ENCODE measurements at places on chromosomes 7 and 10. TPM values are rescaled to one million over a fixed set of nuclear protein-coding genes. Genes with fewer than 3 reads are reported as not detected.

CD36 gene
- total RNA-seq: 1.7 TPM

GRCh38 chr10:50417886-50418830, 166.8 kb upstream of the ASAH2 start:
- DNase-seq: peak; percentile 53

SPAG6 gene
- not detected for total RNA-seq

- DNase-seq: peak; percentile 75
Measured at GRCh38 chr7:75639071-75639885, 99.5 kb downstream of the HIP1 start.

GRCh38 chr7:5408777-5409176, 14.9 kb downstream of the TNRC18 start:
- no peak for DNase-seq

IFIT1B gene
- not detected for total RNA-seq

- DNase-seq: no peak
Measured at GRCh38 chr10:101595591-101596433, 7.7 kb downstream of the DPCD start.

GRCh38 chr10:69629897-69630650, at the start of gene FAM241B:
Gene FAM241B, plus strand, starts transcription at chr10:69630247. Its CDS starts 1,497 bp downstream, at chr10:69631744.
- peak; percentile 82 for DNase-seq

GRCh38 chr10:123997486-123998196, 95.8 kb downstream of the CHST15 start:
- no peak for DNase-seq

DNA sequence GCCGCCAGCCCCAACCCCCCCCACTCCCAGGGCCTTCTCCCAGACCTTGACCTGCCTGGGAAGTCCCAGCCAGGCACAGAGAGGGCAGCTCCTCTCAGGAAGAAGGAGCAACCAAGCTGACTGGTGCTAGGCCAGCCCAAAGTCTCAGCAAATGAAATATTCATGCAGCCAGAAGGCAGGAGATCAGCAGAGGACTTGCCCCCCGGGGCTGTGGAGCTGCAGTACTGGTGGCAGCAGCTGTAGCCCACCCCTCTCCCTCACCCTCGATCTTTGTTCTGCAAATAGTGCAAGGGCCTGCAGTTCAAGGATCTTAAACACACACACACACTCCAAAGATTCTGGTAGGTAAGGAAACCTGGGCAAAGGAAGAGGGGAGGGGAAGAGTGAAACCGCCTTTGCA, 3.5 kb upstream of the SRRM3 start:
- DNase-seq: peak; percentile 63

DNA sequence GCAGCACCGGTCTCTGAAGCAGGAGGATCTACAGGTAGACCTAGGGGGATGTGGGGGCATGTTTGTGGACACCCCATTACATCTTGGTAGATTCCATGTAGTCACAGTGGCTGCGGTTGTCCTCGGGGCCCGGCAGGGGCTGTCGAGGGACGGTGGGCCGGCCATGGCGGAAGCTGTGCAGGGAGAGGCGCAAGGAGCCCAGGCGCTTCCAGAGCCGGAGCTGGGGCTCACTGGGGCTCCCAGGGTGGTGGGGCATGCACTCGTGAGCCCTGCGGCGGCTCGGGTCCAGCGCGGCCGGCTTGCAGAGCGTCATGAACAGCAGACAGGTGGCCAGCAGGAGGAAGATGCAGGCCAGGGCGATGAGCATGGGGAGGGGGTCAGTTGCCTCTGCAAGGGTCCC, 3.7 kb downstream of the C10orf105 start:
- DNase-seq: no peak

GRCh38 chr10:57141708-57142107, 780.6 kb upstream of the ZWINT start:
- no peak for DNase-seq

DNA sequence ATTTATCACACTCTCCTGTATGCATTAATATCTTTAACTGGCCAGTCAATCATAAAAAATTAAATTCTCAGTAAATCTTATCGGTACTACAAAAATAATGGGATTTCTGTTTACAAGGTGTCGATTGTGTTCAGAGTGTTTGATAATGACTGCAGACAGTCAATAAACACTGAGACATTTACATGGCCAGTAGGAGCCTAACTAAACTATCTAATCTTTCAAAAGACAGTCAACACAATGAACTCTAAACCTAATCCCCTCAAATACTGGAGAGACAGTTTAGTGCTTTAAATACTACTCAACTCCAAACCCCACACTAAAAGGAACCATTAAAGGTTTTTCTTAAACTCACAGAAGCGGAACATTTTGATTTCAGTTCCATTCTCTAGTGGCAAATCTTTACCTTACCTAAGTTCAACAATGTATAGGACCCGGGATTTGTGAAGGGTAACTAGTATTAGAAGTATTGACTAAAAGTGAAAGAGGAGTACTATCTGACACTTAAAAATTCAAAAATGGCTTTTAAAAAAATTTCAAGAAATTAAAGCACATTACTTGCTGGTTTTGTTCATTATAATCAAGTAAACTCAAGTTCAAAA, 37.3 kb upstream of the EXOC6 start:
- no peak for DNase-seq

DNA sequence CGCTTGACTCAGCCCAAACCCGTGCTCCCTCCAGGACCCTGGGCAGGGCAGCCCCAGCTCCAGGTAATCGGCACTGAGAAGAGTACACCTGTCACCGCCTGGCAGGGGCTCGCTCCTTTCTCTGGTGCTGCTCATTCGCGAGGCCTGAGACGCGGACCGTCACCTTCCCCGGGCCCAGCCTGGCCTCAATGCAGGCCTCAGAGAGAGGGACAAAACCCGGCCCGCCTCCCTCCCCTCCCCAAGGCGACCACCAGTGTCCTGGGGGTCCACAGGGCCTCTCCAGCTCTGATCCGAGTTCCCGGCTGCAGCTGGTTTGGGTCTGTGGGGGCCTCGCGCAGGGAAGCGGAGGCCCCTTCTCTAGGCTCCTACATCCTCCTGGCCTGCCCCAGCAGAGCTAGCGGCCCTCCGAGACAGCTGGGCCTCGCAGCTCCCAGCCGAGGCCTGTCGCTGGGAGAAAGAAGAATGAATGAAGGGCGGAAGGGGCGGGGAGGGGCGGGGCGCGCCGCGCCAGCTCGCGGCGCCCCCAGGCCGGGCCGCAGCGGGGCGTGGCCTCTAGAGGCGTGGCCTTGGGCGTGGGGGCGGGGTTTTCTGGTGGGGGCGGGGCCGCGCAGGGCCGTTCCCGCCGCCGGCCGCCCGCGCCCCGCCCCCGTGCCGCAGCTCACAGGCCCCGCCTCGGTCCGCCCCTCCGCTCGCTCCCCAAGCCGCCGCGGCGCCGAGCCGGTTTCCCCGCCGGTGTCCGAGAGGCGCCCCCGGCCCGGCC, at the start of gene LIMK1:
LIMK1 (plus strand) TSS at position 688 of the 760 bp plus-strand sequence. CDS start 187 bp downstream, outside the sequence.
- peak; percentile 87 for DNase-seq

FRMPD2 gene
- total RNA-seq: 1.6 TPM

DNA sequence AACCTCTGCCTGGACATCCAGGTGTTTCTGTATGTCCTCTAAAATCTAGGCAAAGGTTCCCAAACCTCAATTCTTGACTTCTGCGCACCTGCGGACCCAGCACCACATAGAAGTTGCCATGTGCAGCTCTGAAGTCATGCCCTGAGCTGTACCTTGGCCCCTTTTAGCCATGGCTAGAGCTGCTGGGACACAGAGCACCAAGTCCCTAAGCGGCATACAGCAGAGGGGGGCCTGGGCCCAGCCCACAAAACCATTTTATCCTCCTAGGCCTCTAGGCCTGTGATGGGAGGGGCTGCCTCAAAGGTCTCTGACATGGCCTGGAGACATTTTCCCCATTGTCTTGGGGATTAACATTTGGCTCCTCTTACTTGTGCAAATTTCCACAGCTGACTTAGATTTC, 14.6 kb downstream of the TMEM243 start:
- no peak for DNase-seq

DNA sequence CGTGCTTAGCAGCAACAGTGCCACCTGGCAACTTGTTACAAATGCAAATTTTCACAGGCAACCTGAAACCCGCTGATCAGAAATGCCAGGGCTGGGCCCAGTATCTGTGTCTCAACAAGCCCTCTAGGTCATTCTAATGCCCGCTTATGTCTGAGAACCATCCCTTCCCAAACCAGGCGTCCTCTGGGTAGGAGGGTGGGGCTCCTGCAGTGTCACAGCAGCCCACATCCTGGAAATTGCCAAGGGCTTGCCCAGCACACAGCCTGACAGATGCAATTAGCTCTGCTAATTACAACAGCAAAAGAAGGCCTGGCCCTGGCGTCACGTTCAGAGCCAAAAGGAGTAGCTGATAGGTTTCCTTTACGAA, 15.9 kb downstream of the ITPRIP start:
- DNase-seq: no peak

MINDY4 gene
- 2.3 TPM for total RNA-seq

ETV1 gene
- total RNA-seq: 51.8 TPM

- no peak for DNase-seq
Measured at GRCh38 chr10:5965266-5965665, 12.1 kb downstream of the IL15RA start.

FANK1 gene
- 0.59 TPM for total RNA-seq

DNA sequence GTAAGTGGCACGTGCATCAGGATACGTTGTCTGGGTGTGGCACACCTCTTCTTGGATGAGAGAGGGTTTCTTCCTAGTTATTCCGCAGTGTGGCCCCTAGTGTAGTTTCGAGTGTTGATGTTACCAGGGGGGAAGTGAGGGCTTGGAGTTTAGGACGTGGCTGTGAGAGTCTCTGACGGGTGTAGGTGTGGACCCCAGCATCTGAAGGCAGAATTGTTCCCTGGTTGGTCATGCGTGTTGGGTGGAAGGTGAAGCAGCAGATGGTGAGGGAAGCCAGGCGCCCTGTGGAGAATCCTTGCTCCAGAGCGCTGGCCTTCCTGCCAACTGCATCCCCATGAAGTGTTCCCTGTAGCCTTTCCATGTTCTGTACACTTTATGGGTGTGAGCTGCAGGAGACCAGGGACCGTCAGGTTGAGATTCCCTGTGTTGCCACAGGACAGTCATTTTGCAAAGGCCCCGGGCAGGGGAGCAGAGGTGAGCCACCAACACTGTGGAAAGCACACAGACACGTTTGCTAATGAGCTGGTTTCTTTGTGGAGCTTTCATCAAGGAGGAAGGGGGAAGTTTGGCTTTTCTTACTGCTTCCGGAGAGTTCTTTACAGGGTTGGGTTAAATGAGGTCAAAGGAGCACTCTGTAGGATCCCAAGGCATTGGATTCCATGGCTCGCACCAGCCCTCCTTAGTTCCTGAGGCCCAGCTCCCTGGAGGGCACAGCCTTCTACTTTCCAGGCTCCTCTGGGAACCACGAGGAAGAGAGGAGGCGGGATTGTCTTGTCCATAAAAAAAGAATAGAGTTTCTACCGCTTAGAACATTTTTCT, 32.0 kb downstream of the TSPAN14 start:
- no peak for DNase-seq

Data from glutamatergic neuron (in vitro differentiated cells).